ENCODE measurements at places on chromosomes 5 and 9.

GRCh38 chr9:97809666-97810344, 43.2 kb upstream of the FOXE1 start:
- DNase-seq, result no peak

- no peak for DNase-seq
These were observed 1264.5 kb upstream of the ACO1 start for GRCh38 chr9:31119890-31120454.

GRCh38 chr5:16542236-16542635, 74.6 kb downstream of the RETREG1 start:
- no peak for DNase-seq

DNA sequence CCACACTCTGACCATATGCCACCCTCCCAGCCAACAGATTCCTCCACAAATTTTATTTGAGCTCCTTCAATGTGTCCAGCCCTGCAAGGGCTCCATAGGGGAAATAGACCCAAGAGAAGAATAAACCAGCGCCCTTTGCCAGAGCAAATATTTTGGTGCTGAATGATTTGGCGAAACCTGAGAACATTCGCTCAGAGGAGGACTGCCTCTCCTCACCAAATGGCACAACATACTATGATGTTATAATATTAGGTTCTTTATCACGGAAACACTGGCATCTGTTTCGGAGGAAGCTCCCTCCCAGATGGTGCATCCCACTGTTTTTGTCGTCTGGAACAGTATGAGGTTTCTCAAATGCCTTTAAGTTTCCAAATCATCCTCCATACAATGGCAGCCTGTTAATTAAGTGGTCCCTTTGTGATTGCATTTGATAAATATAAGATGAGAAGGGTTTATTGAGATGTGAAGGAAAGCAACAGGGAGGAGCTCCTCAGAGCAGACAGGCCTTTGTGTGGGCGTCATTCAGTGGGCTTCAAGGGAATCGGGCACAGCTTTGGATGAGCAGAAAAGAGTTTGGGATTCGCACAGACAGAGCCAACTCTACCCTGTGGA, 139.1 kb upstream of the ADRA1B start:
- no peak for DNase-seq

- DNase-seq, result no peak
These were observed 345.7 kb upstream of the SLC30A5 start for GRCh38 chr5:68748101-68748500.

DNA sequence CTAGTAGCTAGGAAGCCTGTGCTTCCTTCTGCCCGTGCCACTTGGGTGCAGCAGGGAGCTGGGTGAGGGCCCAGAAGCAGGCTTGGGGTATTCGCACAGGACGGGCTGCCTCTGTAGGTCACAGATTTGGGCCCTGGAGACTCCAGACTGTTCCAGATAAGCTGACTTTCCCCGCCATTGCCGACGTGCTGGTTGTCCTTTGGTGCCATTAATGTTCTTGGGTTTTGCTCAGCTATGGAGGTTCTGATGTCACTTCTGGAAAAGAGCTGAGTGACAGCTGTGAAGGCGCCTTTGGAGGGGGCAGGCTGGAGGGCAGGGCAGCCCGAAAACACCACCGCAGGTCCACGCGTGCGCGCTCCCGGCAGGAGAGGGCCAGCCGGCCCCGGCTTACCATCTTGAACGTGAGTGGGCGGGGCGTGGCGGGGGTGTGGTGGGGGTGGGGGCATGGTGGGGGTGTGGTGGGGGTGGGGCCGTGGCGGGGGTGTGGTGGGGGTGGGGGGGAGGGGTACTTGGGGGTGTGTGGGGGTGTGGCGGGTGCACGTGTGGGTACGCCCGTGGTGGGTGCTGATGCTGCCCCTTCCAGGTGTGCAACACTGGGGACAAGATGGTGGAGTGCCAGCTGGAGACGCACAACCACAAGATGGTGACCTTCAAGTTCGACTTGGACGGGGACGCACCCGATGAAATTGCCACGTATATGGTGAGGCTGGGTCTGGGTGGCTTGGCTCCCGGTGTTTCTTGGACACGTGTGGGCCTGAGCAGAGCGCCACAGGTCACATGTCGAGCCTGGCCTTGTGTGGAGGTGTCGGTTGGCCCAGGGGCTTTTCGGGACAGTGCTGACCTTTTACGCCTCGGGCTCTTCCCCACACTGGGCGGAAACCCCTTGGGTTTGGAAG, 79.6 kb downstream of the WNK2 start:
- DNase-seq, result peak; percentile 18

DNA sequence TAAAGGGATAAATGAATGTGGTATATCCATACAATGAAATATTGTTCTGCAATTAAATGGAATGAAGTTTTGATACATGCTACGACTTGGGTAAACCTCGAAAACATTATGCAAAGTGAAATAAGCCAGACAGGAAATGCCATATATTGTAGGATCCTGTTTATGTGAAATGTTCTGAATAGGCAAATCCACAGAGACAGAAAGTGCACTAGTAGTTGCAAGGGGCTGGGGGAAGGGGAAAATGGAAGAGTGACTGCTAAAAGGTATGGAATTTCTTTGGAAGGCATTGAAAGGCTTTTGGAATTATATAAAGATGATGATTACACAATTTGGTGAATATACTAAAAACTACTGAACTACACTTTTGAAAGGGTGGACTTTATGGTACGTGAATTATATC, 97.0 kb downstream of the FOXD1 start:
- no peak for DNase-seq

DNA sequence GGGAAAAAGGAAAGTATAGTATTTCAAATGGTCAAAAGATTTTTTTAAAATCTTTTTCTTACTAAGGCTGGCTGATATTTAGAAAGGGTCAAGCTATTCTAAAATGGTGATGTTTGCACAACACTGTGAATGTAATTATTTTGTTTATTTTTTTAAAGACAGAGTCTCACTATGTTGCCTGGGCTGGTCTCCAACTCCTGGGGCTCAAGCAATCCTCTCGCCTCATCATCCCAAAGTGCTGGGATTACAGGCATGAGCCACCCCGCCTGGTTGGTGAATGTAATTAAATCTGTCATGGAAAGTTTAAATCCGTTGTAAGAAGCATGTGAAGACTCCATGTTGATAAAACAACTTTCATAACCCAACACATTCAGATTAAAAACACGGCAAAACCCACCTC, 2.6 kb downstream of the UBTD2 start:
- DNase-seq, result no peak

DNA sequence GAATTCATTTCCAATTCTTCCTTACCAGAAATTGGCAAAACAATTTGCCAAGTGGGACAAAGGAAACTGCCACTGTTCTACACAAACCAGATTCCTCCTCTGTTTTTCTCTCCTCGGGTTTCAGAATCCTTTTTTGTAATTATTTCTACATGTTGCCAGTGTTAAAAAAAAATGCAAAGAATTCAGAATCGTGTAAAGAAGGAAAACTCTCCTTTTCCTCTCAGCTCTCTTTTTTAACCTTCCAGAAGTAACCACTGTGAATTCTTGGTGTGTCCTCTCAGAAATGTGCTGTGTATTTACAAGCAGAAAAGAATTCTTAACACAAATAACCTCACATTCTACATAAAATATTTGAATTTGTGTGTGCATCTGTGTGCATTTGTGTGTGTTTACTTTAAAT, 224.6 kb downstream of the DRD1 start:
- no peak for DNase-seq

DNA sequence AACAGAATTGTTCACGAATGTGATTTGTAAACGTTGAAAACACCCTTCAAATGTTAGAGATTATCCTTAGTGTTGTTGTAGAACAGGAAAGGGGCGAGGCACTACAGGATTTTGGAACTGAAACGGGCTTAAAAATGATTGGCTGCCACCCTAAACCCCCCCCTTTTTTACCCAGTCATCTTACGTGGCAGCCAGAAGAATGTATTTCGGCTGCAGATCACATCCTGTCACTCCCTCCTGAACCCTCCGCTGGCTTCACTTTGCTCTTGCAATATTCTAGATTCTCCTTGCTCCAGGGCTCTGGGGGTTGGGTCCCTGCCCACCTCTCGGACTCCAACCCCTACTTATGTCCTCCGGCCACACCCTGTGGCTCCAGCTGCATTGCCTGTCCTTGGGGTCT, 13.9 kb upstream of the UNC5A start:
- DNase-seq, result no peak

DNA sequence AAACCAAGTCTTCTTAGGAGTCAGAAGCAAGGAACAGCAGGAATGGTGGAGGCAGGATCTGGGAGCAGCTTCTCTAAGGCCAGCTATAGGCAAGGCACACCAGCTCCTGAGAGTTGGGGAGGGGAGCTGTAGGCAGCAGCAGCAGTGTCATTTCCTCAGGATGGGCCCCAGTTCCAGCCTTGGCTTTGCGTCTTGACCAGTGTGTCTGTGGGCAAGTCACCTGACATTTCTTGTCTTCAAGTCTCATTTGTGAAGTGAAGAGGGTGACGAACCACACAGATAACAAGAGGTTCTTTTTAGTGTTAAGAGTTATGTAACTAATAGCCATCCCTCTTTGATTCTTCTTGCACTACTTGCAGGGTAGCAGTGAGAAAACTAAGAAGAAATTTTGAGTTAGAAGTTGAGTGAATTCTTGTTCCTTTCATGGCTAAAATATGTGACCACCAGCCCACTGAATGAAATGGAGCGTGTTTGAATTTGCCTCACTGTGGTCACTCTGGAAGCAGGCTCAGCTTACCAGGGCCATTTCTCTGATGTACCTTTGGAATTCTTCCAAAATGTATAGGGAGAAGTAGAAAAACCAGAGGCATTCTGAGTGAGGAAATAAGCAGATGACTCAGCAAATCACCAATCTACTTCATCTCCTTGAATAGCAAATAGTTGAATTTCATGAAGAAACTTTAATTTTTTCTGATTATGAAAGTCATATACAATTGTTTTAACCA, 42.4 kb downstream of the RHOBTB3 start:
- no peak for DNase-seq

DNA sequence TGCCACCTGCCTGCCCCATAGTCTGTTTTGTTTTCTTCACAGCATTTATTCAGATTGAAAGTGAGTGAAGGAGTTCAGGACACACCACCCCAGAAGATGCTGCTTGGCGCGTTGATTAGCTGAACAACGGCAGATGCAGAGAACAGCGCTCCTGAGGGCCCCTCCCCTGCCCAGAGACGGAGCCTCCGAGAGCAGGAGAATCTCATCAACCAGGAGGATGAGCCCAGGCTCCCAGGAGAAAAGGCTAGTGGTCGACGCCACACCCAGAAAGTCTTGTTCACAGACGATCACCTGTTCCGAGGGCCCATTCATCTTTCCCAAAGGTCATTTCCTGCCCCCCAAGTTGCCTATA, 180.4 kb upstream of the PPP1R26 start:
- no peak for DNase-seq

- DNase-seq, result peak; percentile 48
These were observed 2.8 kb downstream of the TENT4A start for GRCh38 chr5:6715758-6716628.

DNA sequence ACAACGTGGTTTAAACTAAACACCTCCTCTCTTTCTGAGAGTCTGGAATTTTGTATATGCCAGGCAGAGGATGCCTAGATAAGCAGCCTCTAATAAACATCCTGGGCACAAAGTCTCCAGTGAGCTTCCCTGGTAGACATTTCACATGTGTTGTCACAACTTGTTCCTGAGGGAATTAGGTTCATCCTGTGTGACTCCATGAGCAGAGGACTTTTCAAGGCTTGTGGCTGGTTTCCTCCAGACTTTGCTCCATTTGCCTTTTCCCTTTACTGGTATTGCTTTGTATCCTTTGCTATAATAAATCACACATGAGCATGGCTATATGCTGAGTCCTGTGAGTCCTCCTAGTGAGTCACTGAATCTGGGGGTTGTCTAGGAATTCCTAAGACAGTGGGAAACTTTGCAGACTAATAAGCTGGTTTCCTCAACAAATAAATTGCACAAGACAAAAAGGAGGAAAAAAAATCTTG, 77.4 kb downstream of the NR2F1-AS1 start:
- peak; percentile 4 for DNase-seq

DNA sequence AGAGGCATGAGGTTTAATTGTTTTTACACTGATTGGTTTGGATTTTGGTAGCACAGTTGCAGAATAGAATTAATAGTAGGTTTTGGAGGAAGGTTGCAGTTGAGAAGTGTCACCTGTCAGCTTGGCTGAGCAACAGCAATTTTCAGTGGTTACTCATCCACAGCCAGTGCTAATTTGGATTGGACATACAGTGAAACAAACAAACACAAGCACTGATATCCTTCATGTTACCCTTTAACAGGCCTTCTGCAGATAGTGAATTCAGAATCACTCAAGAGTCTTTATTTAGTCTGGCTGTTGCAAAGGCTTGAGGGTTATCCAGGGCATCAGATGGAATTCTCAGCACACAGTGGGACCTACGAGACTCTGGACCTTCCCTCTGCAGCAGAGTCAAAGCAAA, 31.8 kb upstream of the POU4F3 start:
- no peak for DNase-seq

- no peak for DNase-seq
These were observed 491 bp downstream of the APC start for GRCh38 chr5:112738191-112738560.

GRCh38 chr5:122056913-122057312, 21.1 kb downstream of the LOX start:
- no peak for DNase-seq

GRCh38 chr9:68710111-68710471, 5.1 kb downstream of the PIP5K1B start:
- DNase-seq, result no peak

DNA sequence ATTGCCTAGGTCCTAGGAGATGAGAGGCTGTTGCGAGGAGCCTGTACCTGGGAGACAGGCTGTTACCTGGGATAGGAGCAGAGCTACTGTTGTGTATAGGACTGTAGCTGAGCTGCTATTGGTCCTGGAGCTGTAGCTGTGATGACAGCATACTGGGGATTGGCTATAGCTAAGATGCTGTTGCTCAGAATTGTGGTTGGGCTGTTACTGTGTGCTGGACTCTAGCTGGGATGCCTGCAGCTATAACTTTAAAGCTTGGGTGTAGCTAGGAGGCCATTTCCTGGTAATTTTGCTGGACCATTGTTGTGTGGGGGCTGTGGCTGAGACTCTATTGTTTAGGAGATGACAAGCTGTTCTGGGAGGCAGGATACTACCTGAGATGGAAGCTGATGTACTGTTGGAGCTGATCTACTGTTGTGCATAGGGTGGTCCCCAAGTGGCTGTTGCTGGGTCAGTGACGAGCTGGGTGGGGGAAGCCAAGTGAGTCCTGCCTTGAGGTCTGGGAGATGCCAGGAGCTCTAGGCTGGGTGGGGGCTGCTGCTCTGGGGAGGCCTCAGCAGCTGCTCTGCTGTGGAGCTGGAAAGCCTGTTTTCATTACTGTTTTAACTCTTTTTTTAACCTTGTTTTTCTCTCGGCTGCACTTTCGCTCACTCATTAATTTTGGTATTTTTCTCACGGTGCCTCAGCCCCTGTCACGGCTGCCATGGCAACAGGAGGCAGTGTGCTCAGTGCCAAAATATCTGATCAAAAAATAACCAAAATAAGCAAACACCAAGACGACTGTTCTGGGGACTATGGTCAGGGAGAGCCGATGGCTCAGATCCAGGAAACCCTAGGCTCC, 3.0 kb upstream of the PCDH1 start:
- DNase-seq, result no peak

GRCh38 chr9:127418037-127418471, 6.1 kb upstream of the ZNF79 start:
- DNase-seq, result peak; percentile 82

DNA sequence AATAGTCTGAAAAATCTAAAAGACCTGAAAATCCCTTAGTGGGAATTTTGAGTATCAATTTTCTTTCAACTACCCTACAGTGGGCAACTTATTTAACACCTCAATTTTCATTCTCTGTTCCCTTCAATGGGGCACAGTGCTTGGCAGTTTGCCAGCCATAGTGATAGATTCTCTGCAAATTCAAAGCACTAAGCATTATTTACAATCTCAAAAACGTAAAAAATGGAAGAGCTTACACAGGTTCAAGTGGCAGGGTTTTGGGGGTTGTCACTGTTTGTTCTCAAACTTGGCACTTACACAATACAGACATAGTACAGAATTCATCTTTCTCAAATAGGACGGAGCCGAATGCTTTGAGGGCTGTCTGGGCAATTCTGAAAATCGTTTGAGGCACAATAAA, 515.0 kb downstream of the EFNA5 start:
- no peak for DNase-seq

Data from 8988T (cell line).